ENCODE measurements at places on chromosomes 1 and 21. TPM values are rescaled to one million over a fixed set of nuclear protein-coding genes. Genes with fewer than 3 reads are reported as not detected.

PTAFR gene
- total RNA-seq = 0.34 TPM

NEXN gene
- total RNA-seq = 9.2 TPM

MYOG gene
- total RNA-seq = not detected

MFAP2 gene
- 26.4 TPM for total RNA-seq

FAM131C gene
- 0.45 TPM for total RNA-seq

TRIM45 gene
- 4.0 TPM for total RNA-seq

OPRD1 gene
- total RNA-seq = not detected

RGSL1 gene
- total RNA-seq = not detected

DENND2C gene
- total RNA-seq = 0.84 TPM

DYNLT4 gene
- total RNA-seq = not detected

MAP3K21 gene
- 0.89 TPM for total RNA-seq

TTC22 gene
- not detected for total RNA-seq

VANGL2 gene
- total RNA-seq = 1.0 TPM

TMEM269 gene
- total RNA-seq = under 0.01 TPM

OR2L5 gene
- not detected for total RNA-seq

IQGAP3 gene
- 48.9 TPM for total RNA-seq

CDA gene
- 4.2 TPM for total RNA-seq

UBAP2L gene
- 76.9 TPM for total RNA-seq

CLIC6 gene
- total RNA-seq = under 0.01 TPM
